ENCODE measurements at places on chromosomes 6 and 20.
A peak's percentile ranks its signal among the peaks of the same experiment; 100 is the strongest.

DNA sequence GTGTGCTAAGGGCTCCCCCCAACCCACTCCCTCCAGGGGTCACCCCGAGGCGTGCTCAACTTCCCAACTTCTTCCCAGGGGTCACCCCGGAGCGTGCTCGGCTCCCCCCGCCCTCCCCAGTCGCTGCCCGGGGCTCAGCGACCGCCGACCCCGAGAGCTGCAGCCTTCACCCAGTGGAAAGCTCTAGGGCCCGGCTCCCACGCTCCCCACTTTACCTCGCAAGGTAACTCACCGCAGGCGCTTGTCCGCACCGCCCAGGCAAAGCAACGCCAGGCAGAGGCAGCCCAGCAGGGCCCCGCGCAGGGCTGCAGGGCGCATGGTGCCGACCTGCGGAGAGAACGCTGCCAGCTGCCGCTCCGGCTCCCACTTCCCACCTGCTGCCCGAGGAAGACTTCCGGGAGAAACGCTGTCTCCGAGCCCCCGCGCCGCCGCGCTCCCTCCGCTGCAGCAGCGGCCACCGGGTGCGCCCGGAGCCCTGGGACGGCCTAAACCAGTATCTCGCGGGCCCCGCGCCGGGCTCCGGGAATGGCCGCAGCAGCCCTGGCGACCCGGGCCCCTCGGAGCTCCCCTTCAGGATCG, 396 bp downstream of the RNASET2 start:
- DNase-seq: no peak

GRCh38 chr6:43608807-43609206, 20.3 kb downstream of the GTPBP2 start:
- DNase-seq: no peak

DNA sequence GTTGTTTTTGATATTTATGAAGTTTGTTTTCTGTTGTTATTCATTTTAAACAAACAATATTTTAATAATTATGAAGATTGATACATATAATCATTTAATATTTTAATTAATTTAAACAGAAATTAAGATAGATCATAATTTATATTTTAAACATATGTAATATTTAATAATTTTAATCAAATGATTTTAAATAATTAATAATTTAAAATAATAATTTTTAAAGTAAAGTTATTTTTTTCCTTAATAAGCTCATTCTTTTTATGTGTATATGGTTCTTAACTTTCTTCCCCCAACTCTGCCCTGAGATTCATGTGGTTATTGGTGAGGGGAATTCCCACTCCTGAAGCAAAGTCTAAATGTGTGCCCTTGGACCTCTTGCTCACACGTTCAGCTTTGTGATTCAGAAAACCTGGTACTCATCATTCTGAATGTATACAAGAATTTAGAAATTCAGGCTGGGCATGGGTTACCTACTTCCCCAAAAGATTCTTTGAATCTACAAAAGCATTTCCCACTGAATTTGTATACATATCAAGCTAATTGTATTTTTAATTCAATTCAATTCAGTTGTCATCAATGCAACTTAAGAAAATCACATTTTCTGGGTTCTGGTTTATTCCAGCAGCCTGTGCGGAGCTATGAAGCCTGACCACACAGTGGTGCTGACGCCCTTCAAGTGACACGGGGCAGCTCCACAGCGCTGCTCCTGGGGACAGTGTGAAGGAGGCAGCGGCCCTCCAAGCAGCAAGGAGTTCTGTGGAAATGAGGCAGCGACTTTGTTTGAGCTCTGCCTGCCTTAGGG, 168.9 kb upstream of the UST start:
- peak; percentile 9 for DNase-seq

- DNase-seq: no peak
Observed at GRCh38 chr6:148596891-148597455, 149.9 kb upstream of the UST start.

GRCh38 chr6:159969204-159969912, 476 bp downstream of the IGF2R start:
- DNase-seq: no peak

DNA sequence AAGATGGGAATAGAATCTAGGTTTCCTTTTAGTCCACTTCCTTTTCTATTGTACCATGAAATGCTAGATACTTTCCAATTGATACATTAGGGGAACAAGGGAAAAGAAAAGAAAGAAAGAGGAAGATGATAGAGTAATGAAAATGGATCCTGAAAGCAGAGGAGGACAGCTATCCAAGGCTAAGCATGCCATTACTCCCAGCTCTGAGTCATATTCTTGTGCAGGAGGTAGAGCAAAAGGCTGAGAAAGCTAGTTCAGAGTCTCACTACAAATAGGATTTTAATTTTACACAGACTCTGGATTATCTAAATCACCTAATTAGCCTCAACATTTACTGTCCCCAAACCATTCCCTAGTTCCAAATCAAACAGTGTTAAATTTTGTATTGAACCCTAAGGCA, 23.6 kb downstream of the RWDD2A start:
- DNase-seq: no peak

- no peak for DNase-seq
Observed at GRCh38 chr6:130959951-130960350, 103.1 kb downstream of the EPB41L2 start.

- no peak for DNase-seq
Observed at GRCh38 chr6:168419569-168419968, 21.4 kb upstream of the SMOC2 start.

- no peak for DNase-seq
Observed at GRCh38 chr20:31919410-31920155, 32.3 kb downstream of the PDRG1 start.

- DNase-seq: no peak
Observed at GRCh38 chr20:62603021-62603906, 39.0 kb upstream of the SLCO4A1 start.

GRCh38 chr20:9428292-9428607, 86.1 kb upstream of the LAMP5 start:
- no peak for DNase-seq

- no peak for DNase-seq
Observed at GRCh38 chr6:166005944-166006899, 161.4 kb downstream of the TBXT start.

- DNase-seq: no peak
Observed at GRCh38 chr6:128144320-128144719, 243.5 kb upstream of the THEMIS start.

DNA sequence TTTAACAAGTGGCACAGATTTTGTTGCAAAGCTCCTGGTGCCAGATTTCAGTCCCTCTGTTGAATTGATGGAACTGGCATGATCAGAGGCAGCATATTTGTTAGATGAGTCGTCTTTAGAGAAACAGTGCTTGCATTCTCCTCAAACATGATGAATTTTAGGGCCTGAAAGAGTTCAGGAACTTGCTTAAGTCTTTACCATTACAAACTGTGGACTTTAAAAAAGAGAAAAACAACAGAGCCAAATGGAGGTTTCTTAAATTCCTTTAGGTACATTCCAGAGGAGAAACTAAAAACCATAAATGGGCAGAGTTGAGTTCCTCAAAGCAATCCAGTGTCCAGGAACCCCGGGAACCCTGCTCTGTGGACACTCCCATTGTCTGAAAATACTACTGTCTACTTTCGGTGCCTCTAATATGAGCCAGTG, 2.5 kb downstream of the GTF2H5 start:
- DNase-seq: no peak

DNA sequence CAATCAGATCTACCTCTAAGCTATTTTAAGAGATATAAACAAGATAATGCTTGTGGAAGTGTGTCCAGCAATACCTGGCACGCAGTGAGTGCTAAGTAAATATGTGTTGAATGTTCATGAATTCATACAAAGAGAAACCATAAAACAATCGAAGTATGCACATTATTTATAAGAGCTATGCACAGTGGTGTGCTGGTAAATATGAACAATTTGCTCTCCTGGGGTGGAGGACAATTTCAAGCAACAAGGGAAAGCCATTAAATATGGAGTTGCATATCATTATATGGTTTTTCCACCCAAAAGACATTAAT, 526.6 kb upstream of the MARCKS start:
- no peak for DNase-seq

DNA sequence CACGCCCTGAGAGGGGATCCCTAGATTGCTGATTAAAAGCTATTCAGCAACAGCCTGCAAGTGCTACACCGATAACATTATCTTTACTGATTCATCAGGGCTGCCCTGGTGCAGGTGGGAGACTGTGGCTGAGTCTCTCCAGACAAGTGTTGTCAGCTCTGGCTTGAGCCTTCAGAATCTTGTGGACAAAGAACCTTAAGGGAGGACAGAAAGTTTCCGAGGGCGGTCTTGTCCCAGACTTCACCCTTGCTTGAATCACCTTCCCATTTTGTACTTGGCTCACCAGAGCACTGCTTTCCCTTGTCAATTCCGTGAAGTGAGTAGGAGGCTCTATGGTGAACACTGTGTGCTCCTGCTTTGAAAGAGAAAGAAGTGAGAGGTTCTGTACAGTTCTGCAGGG, 88.6 kb upstream of the PCSK2 start:
- no peak for DNase-seq

- no peak for DNase-seq
Observed at GRCh38 chr20:62336329-62336728, 30.8 kb downstream of the LAMA5 start.

DNA sequence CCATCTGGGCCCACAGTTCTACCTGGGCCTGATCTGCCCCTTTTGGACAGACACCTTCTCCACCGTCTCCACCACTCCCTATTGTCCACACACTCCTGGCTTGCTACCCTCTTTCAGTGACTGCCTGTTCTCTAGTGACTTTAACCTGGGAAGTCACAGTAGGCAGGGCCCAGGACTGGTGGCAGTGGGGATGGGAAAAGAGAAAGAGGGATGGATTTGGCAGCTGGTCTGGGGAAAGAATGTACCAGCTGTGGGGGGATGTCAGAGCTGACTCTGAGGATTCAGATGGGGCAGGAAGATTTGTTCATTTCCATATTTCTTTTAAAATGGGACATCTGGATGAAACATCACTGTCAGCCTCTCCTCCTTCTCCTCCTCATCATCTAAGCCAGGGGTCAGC, 85.5 kb downstream of the SULF2 start:
- no peak for DNase-seq

- no peak for DNase-seq
Observed at GRCh38 chr6:135647521-135647920, 150.0 kb upstream of the AHI1 start.

DNA sequence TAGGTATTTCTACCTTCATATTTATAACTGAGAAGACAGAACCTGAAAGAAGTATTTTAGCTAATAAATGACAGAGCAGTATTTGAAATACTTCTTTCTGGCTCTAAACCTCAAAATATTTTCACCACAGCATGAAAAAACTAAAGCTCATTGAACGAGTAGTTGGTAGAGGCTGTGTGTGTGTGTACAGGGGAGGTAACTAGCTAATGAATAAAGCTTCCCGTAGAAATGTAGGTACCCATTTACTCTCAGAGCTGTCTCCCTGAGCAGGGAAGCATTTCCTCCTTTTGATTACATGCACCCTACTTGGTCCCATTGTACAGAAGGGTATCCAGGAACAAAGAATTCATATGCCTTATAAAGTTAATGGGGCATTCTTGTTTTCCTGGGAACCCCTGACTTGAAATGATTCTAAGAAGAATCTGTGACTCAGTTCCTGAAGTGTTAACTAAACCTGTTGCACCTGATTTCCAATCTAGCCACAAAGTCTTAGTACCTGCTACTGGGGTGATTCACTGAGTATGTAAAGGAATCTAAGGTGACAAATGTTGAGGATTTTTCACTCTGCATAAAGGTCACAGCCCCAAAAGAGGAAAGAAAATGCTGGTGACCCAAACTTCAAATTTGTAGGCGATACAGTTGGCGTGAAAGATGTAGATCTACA, 12.5 kb downstream of the CRYBG1 start:
- DNase-seq: no peak

DNA sequence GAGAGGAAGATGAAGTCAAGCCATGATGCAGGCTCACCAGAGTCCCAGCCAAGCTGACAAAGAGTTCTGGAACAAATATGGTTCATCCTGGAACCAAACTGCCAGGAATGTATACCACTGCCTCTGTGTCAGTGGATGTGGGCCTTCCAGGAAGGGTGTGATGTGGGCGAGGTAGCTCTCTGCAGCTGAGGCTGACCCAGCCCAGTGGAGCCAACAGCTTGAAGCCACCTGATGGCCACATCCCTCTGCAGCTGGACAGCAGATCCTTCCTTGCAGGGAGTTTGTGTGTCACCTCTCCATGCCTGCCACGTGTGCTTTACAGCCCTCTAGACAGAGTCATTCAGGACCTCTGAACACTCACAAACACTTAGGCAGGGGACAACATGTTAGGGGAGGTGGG, 142.0 kb upstream of the RIN2 start:
- no peak for DNase-seq

- no peak for DNase-seq
Observed at GRCh38 chr20:14902432-14903089, 565.1 kb upstream of the FLRT3 start.

- DNase-seq: no peak
Observed at GRCh38 chr6:140076105-140076504, 701.7 kb upstream of the CITED2 start.

- no peak for DNase-seq
Observed at GRCh38 chr20:35988910-35989463, 20.6 kb downstream of the CNBD2 start.

- no peak for DNase-seq
Observed at GRCh38 chr20:36856691-36857635, 19.0 kb upstream of the TLDC2 start.

DNA sequence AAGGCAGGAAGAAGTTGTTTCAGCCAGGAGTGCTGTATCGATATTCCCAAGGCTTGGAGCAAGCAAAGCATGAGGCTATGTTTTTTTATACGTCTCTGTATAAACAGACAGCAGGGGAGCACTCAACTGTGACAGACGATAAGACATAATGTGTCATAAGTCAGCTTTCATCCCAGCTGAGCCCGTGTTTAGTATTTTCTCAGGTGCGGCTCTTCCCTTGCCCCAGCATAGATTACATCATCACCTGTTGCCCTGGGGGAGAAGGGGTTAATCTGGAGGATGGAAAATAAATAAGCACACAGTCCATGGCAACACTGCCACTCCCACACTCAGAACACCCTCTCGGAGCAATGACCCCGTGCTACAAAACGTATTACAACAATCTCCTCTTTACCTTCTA, 22.1 kb upstream of the KCNK5 start:
- DNase-seq: no peak

- DNase-seq: no peak
Observed at GRCh38 chr20:23370274-23370673, 8.3 kb downstream of the GZF1 start.

GRCh38 chr6:21596145-21596948, 2.8 kb downstream of the SOX4 start:
- DNase-seq: no peak

DNA sequence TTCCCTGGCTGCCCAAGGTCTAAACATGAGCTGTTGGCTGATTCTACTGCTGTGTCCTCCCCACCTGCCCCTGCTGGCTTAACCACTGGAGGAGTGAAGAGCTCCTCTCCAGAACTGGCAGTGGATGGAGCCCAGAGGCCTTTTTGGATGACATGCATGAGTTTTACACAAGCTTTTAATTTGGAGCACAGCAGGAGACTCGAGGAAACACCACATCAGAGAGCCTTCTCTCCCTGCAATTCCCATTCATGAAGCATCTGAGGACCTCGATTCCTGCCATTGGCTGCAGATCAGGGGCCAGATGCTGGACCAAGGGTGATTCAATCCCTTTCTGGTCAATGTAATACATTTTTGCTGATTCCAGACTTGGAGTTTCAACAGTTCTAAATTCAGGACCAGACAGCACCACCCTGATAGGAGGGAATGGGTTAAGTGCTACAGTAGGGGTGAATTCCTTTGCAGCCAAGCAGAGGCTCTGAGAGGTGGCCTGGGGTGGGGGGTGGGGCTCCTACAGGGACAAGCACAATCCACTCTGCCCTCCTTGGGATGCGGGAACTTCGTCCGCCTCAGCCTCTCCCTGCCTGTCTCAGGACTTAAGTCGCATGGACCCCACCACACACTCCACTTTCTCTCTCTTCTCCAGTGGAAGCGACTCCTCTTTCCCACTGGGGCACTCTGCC, 599 bp upstream of the PSORS1C1 start:
- no peak for DNase-seq
